ENCODE measurements at places on chromosomes 3 and 15.

DNA sequence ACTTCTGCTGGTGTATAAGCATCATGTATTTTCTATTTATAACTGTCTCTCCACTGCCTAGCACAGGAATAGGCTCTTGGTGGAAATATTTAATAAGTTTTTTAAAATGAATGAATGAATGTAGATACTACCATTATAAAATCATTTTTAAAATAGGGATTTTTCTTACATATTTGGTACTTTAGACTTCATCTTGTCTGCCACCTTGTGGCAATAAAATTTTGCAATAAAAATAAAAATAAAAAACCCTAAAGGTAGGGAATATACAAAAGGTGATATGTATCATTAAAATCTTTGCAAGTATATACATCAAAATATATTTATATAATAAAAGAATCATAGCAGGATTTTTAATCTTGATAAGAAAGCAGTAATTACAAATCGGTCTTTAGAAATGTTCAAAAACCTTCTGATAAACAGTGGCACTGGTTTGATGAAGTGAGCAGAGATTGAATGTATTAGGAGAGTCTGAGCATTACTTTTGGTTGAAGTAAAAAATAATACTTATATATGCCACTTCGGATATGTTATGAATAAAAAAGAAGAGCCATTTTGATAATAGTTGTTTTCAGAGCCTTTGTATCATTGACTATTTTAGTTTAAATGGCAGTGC is 95.2 kb downstream of the SPATA16 start:
- DNase-seq = no peak

DNA sequence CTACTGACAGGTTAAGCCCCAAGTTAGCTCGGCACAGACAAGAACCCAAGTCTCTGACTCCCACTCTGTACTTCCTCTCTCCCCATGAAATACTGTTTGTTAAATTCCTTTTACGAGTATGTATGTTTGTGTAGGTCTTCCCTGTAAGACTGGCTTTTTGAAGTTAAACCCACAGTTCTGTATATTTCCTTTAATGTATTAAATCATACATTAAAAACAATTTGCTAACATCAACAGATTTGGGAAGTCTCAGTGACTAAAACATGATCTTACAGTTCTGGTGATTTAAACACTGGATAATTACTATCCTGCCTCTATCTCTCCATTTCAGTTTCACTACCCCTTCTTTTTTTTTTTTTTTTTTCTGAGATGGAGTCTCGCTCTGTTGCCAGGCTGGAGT is 4.4 kb downstream of the CMTM6 start:
- no peak for DNase-seq

DNA sequence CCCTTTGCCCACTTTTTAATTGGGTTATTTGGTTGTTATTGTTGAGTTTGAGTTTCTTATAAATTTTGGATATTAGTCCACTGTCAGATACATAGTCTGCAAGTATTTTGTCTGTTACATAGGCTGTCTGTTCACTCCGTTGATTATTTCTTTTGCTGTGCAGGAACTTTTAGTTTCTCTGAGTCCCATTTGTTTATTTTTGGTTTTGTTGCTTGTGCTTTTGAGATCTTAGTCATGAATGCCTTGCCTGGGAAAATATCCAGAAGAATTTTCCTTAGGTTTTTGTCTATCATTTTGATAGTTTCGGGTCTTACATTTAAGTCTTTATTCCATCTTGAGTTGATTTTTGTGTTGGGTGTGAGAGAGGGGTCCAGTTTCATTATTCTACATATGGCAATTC is 254.5 kb downstream of the NLGN1 start:
- no peak for DNase-seq

- peak; percentile 39 for DNase-seq
Measured at GRCh38 chr3:13822042-13822441, 57.8 kb downstream of the WNT7A start.

DNA sequence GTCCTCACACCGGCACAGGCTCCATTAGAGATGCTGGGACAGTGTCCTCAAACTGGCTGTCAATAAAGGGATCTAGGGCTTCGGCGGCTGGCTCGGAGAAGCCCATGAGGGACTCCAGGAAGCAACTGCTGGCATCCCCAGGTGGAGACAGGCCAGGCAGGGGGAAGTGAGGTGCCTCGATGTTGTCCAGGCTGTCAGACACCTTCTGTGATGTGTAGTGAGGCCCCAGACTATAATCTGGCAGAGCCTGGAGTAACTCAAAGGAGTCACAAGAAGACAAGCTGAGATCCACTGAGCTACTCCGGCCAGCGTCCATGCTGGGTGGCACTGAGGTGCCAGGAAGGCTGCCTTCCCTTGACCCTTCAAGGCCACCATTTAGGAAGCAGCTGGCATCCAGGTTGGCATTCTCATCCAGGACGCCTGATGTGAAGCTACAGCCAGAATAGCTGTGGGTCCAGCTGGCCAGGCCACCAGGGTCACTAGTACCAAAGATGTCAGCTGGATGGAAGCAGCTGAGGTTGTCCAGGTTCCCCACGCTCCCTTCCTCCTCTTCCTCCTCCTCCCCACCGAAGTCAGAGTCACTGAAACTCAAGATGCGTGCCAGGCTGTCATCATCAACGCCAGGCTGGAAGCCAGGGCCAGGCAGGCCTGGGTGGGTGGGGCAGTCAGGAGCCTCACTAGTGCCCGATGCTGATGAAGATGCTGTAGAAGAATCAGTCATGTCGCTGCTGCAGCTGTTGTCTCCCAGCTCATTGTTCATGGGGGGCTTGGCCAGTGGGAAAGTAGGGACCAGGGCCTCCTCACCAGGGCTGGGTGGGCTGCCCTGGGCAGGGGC is 10.1 kb downstream of the CSRNP1 start:
- DNase-seq = no peak

DNA sequence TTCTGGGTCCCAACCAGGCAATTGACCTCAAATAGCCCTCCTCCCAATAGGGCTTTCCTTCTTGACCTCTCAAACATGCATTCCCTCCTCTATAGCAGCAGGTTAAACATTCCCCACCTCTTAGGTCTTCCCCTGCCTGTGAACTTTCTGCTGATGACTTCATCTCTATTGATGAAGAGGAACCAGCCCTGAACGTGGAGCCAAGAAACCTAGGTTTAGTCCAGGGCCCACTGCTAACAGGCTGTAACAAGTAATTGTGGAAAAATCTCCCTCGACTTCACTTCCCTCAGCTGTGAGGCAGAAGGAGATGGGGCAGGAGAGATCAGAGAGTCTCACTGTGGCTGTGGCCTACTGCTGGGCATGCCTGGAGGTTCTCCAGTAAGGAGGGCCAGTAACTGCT is 24.7 kb downstream of the ILDR1 start:
- DNase-seq = no peak

GRCh38 chr3:42092006-42092405 is 849 bp downstream of the TRAK1 start:
- DNase-seq = no peak

GRCh38 chr3:26104851-26105251 is 315.0 kb downstream of the OXSM start:
- no peak for DNase-seq

- DNase-seq = no peak
Measured at GRCh38 chr3:120203016-120203415, 82.0 kb downstream of the GPR156 start.

- no peak for DNase-seq
Measured at GRCh38 chr15:87724330-87724729, 532.2 kb downstream of the NTRK3 start.

DNA sequence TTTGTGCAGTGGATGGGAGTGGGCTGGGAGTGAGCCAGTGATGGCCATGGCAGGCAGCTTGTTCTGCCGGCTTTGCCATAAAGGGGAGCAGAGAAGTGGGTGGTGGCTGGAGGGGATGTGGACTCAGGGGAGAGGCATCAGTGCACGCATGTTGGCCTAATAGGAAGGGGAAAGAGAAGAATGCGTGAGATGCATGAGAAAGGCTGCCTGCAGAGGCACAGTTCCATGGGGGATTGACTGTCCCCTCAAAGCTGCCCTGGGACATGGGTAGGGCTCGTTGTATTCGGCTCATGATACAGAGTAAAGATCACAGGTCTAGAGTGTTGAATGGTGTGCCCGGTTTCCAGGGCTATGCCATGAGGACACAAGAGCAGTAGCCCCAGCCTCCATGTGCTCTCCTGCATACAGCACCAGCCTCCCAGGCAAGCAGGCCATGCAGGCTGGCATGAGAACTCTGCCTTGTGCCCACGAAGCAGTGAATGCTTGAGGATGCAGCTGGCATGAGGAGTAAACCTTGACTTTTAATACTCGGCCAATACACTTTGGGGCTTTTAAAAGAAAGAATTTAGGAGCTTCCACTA is 68.0 kb upstream of the SNRPA1 start:
- no peak for DNase-seq

DNA sequence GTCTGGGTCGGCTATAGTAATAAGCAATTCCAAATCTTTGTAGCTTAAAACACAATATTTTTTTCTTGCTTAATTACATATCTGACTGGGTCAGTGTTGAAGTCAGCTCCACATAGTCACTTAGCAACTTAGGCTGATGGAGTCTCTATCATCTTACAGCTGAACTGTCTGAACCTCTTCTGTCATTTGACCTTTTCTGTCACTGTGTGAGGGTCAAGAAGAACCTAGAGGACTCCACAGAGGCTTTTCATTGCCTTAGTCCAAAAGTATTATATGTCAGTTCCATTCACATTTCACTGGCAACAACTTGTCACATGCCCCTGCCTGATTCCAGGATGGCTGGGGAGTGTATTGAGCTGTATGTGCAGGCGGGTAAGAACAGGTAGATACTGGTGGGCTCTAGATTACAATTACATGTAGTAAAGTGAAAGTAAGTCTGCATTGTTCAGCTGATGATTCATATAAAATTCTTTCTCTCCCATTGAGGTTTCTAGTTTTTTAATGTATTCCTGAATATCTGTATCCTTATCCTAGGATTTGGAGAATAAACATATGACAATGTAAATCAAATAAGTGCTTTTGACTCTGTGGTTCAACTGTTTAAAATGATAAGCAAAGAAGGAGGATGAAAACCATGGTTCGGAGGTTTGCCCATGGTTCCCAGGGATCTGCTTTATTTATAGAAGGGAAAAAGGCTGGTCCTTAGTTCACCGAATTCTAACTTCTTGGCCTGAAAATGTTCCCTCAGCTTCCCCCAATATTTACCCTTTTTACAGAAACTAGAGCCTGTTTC is 5.8 kb upstream of the ARPP21 start:
- DNase-seq = no peak

DNA sequence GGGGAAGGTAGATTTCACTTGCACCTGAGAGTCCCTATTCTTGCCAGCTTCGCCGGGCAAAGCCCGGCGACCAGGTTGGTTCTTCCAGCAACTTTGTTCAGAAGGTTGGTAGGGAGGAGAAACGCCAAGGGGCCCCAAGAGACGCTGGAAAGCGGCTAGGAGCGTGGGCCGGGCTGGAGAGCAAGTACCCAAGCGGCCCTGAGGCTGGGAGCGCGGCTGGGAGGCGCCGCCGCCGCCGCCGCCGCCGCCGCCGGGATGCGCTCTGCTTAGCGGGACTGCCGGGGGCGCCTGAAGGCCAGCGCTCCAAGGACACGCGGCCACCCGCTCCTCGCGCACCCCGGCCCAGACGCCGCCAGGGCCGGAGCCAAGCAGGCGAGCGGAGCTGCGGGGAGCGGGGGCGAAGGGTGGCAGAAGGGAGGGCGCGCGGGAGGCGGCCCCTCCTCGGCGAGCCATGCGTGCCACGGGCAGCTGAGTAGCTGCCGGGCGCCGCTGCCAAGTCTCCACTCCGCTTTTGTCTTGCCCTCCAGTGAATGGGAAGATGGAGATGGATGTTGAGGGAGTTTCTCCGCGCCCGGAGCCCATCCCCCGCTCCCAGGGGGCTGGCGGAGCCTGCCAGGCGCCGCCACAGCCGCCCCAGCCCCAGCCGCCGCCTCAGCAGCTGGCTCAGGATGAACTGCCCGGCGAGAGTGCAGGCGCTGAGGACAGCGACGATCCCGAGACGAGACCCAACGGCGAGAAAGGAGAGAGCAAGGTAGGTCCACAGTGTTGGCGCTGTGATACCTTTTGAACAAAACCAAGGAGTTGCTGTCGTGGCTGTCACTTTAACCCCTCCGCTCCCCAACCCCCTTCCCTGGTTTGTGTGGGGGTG is 227.4 kb upstream of the AZI2 start:
- no peak for DNase-seq

DNA sequence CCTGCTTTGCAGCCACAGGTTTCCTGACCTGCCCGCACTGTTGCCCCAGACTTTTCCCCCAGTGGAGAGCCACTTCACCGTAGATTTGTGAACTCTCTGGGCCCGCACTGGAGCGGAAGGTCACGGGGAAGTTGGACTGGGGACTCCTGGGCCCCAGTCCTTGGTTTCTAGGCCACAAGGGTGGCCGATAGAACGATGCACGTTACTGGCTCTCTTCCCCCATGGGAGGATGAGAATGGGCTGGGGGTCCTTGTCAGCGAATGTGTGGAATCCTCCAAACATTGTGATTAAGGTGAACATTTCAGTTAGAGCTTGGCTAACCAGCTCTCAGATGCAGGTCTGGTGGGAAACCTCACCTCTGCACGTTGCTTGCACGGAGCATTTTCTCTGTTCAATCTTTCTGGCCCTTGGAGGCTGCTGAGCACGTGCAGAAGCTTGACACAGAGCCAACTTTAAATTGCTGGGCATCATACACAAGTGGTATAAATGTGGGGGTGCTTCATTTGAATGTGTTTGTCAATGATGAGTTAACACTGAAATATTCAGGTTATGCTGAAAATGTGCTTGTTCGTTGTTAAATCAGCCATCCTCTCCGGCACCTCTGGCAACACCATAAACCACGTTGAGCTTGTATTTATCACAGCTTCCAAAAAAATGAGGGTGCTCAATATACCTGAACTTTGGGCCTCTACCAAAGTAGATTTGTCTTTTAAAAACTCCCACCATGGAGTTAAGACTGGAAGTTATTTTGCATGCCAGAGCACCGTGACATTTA is 976 bp downstream of the DIS3L start:
- peak; percentile 34 for DNase-seq

DNA sequence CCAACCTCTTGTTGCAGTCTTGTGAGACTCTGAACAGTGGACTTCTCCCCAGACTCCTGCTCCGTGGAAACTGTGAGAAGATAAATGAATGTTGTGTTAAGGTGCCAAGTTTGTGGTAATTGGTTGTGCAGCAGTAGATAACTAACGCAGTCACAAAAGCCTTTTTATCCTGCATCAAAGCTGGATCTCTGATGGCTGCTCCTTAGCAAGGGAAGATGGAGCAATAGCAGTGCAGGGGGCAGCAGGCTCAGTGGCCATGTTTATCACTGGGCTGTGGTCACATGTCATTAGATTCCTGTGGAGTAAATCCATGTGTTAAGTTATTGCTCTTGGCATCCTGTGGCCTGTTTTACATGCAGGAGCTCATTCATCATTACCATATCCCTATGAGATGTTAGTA is 13.5 kb downstream of the CMTM7 start:
- no peak for DNase-seq
